T-helper 1 cell (primary cell): ENCODE measurements at places on chromosomes 1 and 21.

GRCh38 chr21:15617964-15618363 lies 111.8 kb upstream of the USP25 start:
- no peak for DNase-seq

GRCh38 chr1:218478336-218478735 lies 133.2 kb downstream of the TGFB2 start:
- DNase-seq: no peak

- no peak for DNase-seq
Observed at GRCh38 chr1:172423336-172423735, 2.9 kb downstream of the C1orf105 start.

DNA sequence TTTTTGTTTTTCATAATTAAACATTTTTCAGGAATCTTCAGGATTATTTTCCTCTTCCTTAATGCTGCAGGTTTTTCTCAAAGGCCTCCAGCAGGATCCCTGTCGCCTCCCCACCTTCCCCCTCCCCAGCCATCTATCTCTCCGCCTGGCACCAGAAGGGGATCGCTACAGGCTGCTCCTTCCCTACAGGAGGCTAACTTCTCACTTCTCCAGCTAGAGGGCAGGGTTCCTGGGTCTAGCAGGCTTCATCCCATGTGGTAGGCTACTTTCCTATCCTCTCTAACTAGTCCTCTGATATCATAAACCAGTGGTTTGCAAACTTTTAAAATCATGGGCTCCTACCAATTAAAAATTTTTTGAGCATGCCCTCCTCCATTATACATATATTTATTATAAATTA lies 104.1 kb downstream of the KCNN3 start:
- no peak for DNase-seq

- no peak for DNase-seq
Observed at GRCh38 chr1:61100578-61100977, 18.2 kb downstream of the NFIA start.

DNA sequence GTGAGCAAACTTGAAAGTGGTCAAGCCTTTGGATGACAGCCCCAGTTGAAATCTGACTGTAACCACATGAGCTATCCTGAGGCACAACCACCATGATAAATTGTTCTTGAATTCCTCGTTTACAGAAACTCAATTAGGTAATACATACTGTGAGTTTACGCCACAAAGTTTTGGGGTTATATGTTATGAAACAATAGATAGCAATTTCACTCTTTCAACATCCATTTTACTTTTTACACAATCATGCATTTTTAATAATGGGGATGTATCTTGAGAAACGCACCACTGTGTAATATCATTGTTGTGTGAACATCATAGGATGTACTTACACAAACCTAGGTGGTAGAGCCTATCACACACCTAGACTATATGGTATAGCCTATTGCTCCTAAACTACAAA lies 35.4 kb downstream of the OR2C3 start:
- DNase-seq: no peak

GRCh38 chr1:59494145-59494833 lies 197.4 kb downstream of the FGGY start:
- DNase-seq: no peak
